ENCODE measurements at places on chromosomes 3 and 15.

GRCh38 chr3:33839283-33839682 is 40.9 kb downstream of the PDCD6IP start:
- DNase-seq: no peak

DNA sequence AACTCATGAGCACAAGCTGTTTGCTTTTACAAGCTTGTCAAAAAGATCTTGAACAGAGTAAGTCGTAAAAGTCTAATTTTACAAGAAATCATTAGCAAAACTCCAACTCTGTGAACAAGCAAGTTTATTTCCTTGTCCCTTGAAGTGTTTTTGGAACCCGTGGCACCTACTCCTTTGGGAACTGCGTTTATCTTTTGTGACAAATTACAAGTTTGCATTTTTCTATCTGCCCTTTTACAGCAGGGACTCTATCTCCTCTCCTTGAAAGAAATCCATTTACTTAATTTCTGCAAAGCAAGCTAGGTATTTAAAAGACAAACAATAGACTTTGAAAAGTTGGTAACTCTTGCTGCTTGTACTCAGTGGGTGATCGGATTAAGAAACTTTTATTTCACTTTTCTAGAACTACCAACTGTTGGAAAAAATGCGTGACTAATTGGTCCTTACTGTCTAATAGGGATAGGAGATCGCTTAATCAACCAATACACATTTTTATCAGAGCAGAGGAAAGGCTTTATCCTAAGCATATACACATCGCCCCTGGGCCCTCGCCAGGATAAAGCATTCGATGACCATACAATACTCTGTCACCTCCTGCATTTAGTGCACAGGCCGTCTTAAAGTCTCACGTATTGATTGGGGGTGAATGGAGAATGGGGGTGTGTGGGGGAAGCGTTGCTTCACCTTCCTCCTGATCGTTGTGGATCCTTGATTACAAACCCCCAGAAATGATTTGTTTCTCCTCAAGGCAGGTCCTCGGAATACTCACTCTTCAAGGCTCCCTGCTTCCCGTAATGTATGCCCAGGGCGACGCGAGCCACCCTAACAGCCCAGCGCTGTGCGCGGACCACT is 1.7 kb downstream of the PRTG start:
- DNase-seq: no peak

- DNase-seq: no peak
Measured at GRCh38 chr3:160851629-160852210, 95.7 kb downstream of the PPM1L start.

DNA sequence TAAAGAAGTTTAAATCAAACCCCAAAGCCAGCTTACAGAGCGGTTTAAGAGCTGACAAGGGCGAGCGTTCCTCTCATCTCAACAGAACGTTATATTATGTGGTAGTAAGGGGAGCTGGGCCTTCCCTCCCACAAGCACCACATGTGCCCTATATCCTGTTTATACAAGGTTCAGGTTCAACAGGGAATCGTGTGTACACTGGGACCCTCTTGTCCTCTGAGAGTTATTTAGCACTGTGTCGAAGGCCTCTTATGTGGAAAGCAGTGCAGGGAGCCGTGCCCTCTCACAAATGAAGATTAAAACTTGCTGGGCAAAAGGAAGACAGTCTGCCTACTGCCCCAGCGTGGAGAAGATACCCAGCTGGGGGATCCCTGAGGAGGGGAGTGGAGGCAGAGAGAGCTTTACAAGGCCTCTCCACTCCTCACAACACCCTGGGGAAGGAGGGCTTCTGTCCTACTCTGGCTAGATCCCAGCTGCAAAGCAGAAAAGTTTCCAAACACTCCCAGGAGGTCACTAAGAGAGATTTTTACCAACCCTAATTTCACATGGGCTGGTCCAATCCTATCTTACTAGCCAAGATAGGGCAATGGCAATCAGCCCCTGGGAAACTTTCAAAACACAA is 2.9 kb downstream of the TLE3 start:
- DNase-seq: no peak

GRCh38 chr3:141065258-141065657 is 14.1 kb downstream of the SPSB4 start:
- DNase-seq: no peak

GRCh38 chr3:123658852-123659206 is 74.0 kb upstream of the HACD2 start:
- no peak for DNase-seq

GRCh38 chr3:63900459-63900858 is 11.7 kb downstream of the SCAANT1 start:
- no peak for DNase-seq

GRCh38 chr3:171122861-171123260 is 96.3 kb upstream of the SLC2A2 start:
- DNase-seq: no peak

GRCh38 chr15:31464216-31465082 is 137.8 kb downstream of the KLF13 start:
- DNase-seq: no peak

DNA sequence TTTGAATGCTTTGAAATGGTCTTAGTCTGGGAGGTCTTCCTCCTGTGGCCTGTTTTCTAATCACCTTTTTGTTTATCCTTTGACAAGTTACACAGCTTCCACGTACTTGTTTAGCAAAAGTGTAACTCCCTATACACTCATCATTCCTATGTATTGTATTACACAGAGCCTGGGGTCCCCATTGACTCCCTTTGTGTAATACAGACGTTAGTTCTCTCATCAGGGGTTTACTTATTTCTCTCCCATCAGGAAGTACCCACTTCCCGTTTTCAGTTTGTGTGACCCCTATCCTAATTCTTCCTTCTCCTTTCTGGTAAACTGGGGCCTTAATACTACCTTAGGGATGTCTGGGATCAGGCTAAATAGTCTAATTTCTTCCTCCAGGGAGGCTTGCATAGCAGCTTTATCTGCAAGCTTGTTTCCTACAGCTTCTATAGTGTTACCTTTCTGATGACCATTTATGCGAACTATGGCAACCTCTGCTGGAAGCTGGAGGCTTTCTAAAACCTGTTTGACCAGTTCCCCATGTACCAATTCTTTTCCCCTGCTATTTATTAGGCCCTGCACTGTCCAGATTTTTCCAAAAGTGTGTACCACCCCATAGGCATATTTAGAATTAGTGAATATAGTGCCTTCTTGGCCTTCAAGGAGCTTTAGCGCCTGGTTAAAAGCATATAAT is 22.4 kb downstream of the ARL8B start:
- no peak for DNase-seq

GRCh38 chr15:31330111-31330785 is 3.6 kb downstream of the KLF13 start:
- no peak for DNase-seq

All from fibroblast of skin of left biceps (primary cell).